Muscle of leg (tissue), 16 donors: ENCODE measurements at places on chromosomes 1 and 21.

GRCh38 chr1:108200687-108201051, 526 bp upstream of the SLC25A24 start:
- DNase-seq, result peak; percentile 57

- DNase-seq, result peak; percentile 83
These were observed 1372.9 kb upstream of the ADGRL2 start for GRCh38 chr1:80427881-80428280.

DNA sequence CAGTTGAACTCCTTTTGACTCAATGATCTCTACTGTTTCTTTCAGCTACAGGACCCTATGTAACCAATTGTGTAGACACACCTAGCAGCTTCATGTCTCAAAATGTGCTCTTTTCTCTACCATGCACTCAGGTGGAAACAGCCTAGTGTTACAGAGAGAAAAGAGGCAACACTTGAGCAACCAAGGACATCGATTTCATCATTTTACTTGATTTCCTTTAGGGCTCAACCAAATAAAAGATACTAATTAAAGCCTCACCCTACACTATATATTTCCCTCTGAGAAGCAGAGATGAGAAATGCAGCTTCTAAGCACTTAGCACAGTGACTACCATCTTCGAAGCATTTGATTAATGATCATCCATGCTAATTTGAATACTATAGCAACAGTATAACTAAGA, 55.1 kb downstream of the PTGER3 start:
- DNase-seq, result no peak

DNA sequence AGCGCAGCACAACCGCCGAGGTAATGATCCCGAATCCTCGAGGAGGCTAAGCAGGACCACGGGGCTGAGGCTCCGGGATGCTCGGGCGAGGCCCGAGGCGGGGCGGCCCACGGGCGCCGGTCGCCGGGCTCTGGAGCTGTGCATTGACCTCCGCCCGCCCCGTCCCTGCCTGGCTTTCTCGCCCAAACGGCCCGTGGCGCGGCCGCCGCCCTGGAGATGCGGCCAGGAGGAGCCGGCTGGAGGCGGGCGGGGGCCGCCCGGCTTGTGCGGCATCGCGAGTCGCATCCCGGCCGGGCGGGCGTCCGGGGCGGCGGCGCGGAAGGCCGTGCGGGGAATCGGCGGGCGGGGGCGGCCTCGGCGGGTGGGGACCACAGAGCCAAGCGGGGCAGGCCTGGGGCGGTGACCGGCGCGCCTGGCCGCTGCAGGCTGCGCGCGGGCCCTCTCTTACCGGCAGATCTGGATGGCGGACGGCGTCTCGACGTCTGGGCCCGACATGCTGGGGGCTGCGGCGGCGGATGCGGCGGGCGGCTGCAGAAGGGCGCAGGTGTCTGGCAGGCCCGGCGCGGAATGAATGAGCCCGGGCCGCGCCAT, 663 bp downstream of the ACOT7 start:
- no peak for DNase-seq

DNA sequence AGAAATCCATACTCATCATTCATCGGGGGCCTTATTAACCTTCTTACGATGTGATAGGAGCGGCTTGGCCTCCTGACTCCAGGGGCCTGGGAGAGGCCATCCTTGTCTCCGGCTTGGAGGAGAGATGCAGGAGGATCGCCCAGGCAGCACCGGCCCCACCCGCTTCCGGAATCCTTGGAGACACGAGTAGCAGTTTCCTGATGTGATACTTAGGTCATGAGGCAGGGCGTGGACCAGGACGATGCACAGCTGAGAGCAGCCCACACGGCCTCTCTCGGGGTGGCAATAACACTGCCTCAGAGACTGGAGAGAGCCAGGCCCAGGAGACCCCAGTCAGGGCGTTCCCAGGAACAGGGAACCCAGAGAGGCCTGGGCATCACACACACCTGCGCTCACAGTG, 163.6 kb upstream of the ARHGEF16 start:
- no peak for DNase-seq

- DNase-seq, result peak; percentile 91
These were observed 203.0 kb downstream of the PLPP3 start for GRCh38 chr1:56376188-56376984.

DNA sequence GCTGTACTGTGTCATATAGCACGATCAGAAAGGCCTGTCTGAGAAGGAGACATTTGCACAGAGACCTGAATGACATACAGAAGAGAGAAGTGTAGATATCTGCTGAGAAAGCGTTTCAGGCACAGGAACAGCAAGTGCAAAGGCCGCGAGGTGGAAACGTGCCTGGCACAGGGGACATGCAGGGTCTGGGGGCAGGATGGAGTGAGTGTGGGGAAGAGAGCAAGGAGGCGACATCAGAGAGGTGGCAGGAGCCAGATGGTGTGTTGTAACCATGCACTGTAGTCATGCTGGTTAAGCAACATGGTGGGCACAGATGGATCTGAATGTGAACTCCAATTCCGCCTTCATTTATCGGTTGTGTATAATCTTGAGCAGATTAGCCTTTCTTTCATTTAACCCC, 13.0 kb downstream of the KRTCAP2 start:
- DNase-seq, result no peak

DNA sequence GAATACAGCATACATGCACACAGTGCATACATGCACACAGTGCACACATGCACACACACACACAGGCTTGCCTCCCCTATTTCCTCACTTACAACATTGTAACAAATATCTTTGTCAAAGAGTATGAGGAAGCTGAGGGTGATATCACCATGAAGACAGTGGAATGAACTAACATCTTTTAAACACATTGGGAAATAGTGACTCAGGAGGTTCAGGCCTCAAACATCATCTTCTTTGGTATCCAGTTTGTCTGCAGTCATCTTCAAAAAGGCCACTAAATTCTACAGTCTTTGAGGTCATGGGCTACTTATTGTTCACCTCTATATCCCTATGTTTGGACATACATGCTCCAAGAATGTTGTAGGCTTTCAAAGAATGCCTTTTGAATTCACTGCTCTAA, 2.1 kb upstream of the LCE2B start:
- no peak for DNase-seq

DNA sequence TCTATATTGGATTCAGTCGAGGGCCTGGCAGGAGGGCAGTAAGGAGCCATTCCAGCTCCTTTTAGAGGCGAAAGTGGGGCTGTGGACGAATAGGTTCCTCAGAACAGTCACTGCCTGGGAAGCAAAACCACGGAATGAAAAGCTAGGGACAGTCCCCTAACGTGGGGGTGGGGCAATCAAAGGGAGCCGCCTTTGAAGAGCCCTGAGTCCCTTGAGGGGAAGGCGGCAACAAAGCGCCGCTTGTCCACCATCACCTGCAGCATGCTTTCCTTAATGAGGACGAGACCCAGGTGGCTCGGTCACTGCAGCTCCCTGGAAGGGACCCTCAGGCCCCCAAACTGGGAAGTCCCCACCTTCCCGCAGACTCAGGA, 184.7 kb downstream of the ETS2 start:
- no peak for DNase-seq
